ENCODE measurements at places on chromosomes 2 and 18.

DNA sequence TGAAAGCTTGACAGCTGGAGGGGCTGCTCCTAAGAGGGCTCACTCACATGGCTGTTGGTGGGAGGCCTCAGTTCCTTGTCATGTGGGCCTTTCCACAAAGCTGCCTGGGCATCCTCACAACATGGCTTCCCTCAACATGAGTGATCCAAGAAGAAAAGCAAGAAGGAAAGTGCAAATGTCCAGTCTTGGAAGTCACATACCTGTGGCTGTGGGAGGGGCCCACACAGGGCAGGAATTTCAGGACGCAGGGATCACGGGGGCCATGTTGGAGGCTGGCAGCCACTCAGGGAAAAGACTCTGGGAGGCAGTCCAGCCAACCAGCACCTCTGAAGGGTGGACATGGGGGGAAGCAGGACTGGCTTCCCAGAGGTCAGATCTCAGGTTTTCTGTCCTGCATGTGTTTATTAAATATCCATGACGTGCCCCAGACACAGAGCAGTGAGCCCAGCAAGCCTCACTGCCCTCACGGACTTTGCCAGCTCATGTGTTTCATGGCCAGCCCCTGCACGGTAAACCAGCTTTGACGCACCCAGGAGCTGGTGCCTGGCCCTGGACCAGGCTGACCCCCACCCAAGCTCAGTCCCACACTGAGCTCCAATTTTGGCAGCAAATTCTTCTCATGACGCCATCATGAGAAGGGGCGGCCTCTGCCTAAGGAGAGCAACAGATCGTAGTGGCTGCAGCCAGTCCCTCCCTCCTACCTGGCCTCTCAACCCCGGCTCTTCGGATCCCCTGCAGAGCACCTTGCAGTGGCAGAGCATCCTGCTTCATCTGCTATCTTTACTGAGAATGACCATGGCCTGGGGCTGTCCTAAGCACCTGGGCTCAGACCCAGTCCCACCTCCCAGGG is 34.7 kb upstream of the GPR17 start:
- DNase-seq, result no peak

GRCh38 chr2:129797489-129798300 is 181.8 kb upstream of the RAB6C start:
- DNase-seq, result no peak

DNA sequence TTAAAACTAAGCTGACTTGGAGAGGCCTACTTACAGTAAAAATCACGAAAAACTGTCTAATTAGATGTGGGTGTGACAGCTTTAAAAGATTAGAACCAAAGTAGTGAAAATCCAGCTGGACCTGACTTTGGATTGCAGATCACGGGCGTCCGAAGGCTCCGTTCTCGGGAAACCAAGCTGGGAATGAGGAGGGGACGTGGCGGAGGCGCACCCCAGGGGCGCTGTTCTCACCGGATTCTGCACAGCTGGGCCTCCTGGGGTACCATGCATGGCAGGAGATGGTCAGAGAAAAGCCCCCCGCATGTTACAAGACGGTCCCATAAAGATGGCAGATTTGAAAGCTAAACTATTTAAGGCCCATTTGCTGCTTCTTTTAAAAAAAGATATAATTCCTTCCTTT is 5.0 kb upstream of the OTOS start:
- DNase-seq, result no peak

DNA sequence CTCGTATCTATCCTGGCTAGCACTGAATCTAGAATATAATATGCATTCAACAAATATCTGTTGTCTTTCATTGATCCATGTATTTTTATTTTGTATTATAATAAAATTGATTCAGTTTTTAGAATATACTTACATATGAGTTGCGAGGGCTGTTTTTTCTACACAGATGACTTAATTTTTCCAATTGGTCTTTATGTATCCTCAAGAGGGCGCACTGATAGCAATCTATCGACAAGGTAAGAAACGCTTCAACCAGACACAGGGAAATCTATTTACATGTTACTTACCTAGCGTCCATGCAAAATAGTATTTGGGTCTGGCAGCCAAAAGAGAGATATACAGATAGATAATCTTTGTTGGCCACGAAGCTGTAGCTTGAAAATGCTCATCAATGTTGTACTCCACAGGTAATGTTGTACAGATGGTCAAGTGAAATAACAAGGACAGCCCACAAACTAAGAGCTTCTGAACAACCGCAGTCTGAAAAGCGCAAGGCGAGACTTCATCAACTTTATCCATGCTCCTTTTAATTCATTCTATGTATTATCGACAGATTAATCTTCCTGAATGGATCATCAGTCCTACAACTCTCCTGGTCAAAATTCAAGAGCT is 35.5 kb upstream of the KIDINS220 start:
- DNase-seq, result no peak

- DNase-seq, result no peak
Observed at GRCh38 chr2:41967476-41968181, 80.2 kb upstream of the PKDCC start.

DNA sequence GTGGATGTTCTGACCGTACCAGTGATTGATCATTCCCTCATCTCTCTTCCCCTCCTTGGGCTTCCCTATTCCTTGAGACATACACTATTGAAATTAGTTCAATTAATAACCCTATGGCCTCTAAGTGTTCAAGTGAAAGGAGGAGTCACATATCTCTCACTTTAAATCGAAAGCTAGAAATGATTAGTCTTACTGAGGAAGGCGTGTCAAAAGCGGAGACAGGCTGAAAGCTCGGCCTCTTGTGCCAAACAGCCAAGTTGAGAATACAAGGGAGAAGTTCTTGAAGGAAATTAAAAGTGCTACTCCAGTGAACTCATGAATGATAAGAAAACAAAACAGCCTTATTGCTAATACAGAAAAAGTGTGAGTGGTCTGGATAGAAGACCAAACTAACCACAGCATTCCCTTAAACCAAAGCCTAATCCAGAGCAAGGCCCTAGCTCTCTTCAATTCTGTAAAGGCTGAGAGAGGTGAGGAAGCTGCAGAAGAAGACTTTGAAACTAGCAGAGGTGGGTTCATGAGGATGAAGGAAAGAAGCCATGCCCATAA is 144.4 kb upstream of the LYPD6 start:
- DNase-seq, result no peak

DNA sequence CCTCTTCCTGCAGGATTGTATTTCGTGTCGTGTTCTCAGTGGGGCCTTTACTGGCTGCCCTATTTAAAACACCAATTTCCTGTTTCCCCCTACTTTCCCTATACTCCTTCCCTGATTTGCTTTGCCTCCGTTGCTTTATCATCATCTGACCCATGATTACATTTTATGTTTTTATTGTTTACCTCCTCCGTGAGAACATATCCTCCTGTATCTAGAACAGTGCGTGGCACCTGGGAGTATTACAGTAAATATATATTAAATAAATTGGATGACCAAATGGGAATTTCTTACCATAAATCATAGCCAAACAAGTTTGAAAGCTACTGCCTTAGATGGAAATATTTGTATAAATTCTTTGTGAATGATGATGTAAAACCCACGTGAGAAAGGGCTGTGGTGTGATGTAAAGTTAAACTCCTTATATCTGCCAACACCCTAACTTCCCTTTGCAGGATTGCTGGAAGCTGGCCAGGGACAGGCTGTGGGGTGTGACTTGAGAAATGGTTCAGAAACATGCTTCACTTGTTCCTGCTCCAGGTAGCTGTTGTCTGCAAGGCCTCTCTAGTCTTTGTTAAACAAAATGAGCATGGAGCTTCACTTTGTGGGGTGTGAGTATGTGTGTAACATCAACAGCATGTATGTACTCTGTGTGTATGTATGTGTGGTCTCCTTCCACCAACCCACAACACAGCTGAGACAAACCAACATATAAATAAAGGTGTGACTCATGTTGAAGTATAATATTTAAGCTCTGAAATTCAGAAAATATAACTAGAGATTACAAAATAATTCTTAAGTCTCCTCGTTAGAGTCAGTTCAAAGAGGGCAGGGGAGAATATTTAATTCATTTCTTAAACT is 40.3 kb downstream of the LHCGR start:
- DNase-seq, result no peak

GRCh38 chr2:232473467-232473890 is 14.2 kb downstream of the ECEL1 start:
- DNase-seq, result no peak

- DNase-seq, result peak; percentile 22
Observed at GRCh38 chr18:8754995-8755960, 49.9 kb downstream of the MTCL1 start.

- DNase-seq, result no peak
Observed at GRCh38 chr2:120863146-120863545, 127.5 kb downstream of the GLI2 start.

DNA sequence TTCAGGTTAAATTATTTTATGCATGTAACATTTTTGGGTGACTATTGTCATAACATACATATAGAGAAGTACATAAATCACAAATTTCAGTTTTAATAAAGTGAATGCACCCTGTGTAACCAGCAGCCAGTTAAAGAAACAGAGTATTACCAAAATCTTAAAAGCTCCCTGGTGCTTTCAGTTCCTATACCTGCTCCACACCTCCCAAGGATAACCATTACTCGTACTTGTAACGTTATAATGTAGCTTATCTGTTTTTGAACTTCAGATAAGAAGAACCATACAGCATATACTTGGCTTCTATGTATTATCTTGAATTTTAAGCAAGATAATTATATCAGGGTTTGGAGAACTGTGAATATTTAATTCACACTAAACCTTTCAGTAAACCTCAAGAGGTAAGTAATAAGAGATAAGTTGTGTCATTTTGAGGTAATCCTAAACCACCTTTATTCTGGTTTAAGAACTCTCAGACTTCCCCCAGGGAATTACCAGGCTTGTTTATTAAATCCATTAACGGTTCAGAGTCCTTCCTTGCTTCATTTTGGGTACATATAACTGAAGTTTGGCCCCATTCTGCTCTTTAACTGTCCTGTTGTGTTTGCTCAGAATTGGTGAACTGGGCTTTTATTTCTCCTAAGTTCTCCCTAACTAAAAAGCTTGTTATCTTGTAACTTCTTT is 58.6 kb downstream of the LCLAT1 start:
- no peak for DNase-seq

DNA sequence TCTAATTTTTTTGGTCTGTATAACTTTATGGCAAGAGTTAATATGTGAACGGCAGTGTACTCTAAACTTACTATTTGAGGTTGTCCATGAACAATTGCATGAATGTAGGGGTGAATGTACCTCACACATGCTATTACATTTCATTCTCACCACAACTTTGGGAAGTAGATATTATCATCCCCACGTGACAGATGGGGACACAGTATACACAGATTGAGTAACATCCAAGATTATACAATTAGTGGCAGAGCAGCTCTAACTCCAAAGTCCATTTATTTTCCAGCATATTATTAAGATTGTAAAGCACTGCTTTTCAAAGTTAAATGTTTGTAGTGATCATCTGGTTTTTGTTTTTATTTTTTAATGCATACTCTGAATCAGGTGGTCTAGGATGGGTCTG is 622.1 kb upstream of the ZEB2 start:
- DNase-seq, result no peak

DNA sequence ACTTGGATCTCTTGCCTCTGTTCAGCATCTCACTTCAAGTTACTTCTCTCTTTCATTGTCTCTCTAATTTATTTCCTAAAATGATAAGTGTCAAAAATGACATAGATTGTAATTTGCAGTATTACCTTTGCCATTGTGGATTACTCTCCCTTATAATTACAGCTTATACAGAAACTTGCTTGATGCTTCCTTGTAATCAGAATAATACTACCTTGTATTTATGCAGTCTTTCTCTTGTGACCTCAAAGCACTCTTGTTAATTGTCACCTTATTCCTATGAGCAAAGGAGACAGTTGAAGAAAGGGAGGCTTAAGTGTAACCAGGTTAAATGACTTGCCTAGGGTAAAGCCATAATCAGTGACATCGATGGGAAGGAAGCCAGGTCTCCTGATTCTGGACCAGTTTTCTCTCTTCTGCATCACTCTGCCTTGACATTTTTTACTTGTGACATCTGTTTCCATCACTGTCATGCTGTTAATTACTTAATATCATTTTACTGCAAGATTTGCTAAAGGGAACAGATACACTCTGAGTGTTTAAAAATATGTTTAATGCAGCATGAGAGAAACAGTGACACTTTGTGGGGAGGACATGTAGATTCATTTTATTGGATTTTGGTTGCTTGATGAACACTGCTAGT is 388.6 kb downstream of the PARD3B start:
- no peak for DNase-seq

- DNase-seq, result no peak
Observed at GRCh38 chr2:24877646-24878045, 42.4 kb downstream of the ADCY3 start.

DNA sequence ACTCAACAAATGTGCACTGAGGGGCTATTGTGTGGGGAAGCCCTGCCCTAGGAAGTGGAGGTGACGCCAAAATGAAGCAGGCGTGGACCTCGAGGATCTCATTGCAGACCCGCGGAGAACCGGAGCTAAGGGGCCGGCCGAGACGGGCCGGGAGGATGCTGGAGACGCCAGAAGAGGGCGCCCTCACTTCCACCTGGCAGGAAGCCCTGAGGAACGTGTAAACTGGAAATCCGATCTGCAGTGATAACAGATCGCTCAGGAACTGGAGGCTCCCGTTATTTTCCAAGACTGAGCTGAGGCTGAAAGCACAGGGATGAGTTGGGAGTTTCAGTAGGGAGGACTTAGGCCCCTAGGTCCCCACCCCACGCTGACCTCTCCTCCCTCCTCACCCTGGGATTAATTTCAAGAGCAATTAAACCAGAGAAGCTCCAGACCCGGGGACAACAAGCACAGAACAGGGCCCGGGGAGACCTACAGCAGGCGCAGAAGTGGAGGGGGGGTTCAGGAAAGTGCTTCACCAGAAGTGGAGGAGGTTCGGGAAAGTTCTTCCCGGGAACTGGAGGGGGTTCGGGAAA is 7.7 kb upstream of the COL6A3 start:
- peak; percentile 79 for DNase-seq

DNA sequence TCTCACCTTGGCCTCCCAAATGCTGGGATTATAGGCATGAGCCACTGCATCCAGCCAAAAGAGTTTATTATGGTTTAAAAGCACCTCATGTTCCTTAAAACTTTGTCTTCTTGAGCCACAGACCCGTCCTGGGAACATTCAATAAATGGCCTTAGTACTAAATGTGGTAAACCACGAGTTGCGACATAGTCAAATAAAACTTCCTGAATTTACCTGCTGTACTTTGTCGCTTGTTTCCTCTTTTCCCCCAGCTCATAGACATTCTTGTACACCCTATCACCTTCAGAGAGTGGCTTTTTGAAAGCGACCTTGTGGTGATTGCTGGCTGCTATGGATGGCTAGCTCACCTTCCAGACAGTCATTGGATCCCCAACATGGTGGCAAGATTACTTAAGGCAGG is 310.4 kb downstream of the LRRTM1 start:
- no peak for DNase-seq

DNA sequence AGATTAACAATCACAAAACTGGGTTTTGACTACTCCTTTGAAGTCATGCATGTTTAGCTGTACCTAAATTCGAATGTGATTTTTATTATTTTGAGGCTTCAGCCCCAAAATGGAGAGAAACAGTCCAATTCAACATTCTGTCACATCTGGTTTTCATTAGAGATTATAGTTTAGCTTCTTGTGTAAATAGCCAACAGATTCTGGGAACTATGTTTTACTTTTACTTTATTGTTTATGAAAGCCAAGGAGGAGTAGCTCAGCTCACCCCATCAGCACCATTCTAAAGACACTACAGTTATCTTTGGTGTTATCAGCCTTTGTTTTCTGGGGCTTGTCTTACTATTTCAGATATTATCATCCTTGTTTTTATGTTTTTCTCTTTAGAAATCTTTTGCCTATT is 465.0 kb upstream of the CWC22 start:
- no peak for DNase-seq

- DNase-seq, result no peak
Observed at GRCh38 chr2:114294741-114295140, 147.7 kb upstream of the DPP10 start.

- no peak for DNase-seq
Observed at GRCh38 chr2:212141499-212141898, 397.1 kb downstream of the ERBB4 start.
